Pons (tissue), 1 donor: ENCODE measurements at places on chromosomes 5 and 9.
A peak's percentile ranks its signal among the peaks of the same experiment; 100 is the strongest.

DNA sequence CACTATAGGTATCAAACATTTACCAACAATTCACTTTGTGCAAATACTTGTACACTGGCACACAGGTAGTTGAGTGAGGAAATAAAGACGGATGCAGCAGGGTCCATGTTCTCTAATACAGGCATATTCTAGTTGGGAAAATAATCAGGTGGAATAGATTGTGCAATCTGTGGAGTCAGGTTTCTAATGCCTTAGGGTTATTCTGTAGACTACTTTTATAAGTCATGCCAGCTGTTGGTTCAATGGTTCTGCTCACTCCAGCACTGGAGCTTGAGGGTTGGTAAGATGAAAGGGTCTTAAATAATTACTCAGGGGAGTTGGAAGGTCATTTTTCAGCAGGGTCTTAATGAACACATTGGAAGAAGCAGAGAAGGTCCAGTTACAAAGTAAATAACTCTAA is 690.3 kb upstream of the DMAC1 start:
- DNase-seq, result no peak

- DNase-seq, result no peak
Measured at GRCh38 chr5:159782197-159782994, 133.9 kb upstream of the ADRA1B start.

DNA sequence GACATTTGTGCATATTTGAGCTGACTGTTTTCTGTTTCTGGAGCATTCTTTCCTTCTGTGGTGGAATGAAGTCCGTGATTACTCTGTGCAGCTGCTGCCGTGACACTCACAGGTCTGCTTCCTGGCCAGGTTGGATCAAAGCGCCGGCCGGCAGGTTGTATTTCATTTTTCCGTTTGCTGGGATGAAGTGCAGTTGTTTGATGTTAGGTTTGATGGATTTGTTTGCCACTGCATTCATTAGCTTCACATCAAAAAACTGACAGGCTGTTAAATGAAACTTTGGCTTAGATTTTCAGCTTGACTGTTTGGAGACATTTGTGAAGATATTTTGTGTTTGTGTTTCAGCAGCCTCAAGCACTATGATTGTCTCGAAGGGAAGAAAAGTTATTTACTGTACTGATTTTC is 140.1 kb downstream of the KDM4C start:
- no peak for DNase-seq

- no peak for DNase-seq
Measured at GRCh38 chr5:178674334-178674733, 47.5 kb upstream of the CLK4 start.

- DNase-seq, result no peak
Measured at GRCh38 chr5:56849671-56850070, 34.3 kb downstream of the MAP3K1 start.

DNA sequence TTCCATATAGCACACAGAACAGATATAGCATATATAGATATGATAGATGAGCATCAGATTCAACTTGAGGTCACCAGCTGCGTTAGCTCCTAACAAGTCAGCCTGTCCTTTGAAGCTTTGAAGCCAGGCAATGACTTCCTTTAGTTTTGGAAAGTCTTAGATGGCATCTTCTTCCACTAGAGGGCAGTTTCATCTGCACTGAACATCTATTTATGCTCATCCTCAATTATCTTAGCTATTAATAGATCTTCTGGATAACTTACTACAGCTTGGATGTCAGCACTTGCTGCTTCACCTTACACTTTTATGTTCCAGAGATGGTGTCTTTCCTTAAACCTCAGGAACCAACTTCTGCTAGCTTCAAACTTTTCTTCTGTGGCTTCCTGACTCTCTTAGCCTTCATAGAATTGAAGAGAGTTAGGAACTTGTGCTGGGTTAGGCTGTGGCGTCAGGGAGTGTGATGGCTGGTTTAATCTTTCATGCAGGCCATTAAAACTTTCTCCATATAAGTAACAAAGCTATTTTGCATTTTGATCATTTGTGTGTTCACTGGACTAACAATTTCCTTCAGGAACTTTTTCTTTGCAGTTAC is 1401.4 kb downstream of the EFNA5 start:
- peak; percentile 40 for DNase-seq

- no peak for DNase-seq
Measured at GRCh38 chr5:5558102-5558501, 135.6 kb downstream of the ICE1 start.

GRCh38 chr9:128818839-128819715 is 777 bp downstream of the ENDOG start:
- no peak for DNase-seq

DNA sequence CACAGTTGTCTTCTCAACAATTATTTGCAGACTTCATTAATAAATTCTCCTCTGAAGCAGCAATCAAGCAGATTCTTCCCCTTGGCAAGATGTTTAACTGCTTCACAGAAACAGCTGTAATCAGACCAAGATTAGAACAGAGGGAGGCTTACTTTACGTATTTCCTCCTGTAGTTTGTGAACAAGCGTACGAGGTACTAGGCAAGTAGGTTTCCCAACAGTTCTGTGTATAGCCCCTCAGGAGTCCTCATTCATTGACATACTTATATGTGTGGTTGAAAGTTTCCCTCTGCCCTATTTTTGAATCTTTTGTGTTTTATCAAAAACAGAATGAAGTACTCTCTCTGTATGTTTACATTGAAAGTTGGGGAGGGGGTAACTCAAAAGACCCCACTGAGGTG is 128.0 kb downstream of the SPATA31D1 start:
- DNase-seq, result no peak

- DNase-seq, result no peak
Measured at GRCh38 chr9:132237481-132237880, 75.6 kb downstream of the NTNG2 start.

DNA sequence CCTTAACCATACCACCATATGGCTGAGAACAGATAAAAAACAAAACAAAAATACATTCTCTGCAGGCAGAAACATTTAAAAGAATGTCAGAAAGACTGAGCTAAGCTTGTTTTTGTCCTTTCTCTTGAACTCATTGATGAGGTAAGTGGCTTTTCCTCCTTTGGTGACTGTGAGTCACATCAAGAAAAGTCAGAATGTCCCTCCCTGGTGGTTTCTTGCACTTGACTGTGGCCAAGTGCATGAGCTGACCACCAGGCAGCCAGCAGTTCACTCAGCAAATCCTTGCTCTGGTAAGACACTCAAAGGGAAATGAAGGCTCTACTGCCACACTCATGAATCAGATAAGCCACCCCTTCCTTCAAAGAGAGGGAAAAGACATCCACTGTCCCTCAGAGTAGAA is 970.9 kb downstream of the TAF11L14 start:
- no peak for DNase-seq

- DNase-seq, result no peak
Measured at GRCh38 chr9:7613931-7614330, 185.6 kb downstream of the DMAC1 start.

DNA sequence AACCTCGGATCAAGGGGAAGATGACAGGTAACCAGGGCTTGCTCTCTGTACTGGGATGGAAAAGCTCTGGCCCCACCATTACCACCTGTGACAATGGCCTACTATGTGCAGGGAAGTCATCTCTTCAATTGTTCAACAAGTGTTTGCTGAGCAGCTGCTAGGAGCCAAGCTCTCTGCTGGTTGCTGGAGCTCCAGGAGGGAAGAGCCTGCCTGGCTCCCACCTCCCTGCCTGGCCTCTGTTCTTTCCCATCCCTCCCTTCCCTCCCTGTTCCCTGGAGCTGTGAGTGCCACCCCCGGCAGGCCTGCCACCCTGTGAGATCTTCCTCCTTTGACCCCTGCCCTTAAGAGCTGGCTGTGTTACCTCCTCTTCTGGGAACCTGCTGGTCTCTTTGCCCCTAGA is 59.7 kb upstream of the IER5L start:
- no peak for DNase-seq

- DNase-seq, result no peak
Measured at GRCh38 chr9:79210541-79211243, 361.1 kb upstream of the TLE4 start.
